CD4-positive, alpha-beta T cell (primary cell): ENCODE measurements at places on chromosomes 13 and 19. TPM values are rescaled to one million over a fixed set of nuclear protein-coding genes. Genes with fewer than 3 reads are reported as not detected.
A peak's percentile ranks its signal among the peaks of the same experiment; 100 is the strongest.

DNA sequence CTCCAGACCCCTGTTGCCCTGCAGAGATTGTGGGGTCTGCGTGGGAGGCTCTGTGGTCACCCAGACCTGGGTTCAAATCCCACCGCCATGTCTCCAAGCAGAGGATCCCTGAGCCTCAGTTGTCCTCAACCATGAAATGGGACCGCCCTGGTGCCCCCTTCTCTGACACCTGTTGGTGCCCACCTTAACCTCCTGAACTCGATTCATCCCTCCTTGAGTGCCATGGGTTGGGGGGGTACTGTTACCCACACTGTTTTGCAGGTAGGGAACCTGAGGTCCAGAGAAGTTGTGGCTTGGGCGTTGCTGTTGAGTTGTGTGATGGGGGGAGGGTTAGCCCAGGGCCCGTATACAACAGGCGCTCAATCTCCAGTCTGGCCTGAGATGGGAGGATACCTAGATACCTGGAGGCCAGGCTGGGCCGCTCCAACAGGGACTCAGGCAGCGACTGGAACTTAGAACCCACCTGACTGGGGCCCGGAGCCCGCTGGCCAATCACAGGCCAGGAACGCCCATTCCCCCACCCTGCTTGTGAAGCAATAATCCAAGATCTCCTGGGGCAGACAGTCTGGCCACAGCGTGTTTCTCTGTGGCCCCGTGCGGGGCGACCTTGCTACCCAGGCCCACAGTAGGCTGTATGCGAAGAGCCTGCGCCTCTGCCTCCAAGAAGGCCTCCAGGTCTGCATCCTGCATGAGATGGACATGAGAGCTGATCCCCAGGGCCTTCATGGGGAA is 2.8 kb downstream of the ARID3A start:
- H3K27me3 ChIP-seq = no peaks in the 10 kb centered on the region
- peaks cover 53% of the 10 kb centered on the region for H3K4me1 ChIP-seq
- H3K4me3 ChIP-seq = no peak overlapping the region
- H3K36me3 ChIP-seq = no peaks in the 10 kb centered on the region

GRCh38 chr19:48719263-48720171 is at the start of gene MAMSTR:
MAMSTR (minus strand) TSS chr19:48719725; CDS start chr19:48719031, 694 bp downstream.
- no peaks in the 10 kb centered on the region for H3K27me3 ChIP-seq
- DNase-seq = no peak
- peak within 1 kb of the TSS; percentile 84 for H3K4me3 ChIP-seq
- peaks cover 29% of the 10 kb centered on the region for H3K4me1 ChIP-seq
- no peaks in the 10 kb centered on the region for H3K36me3 ChIP-seq
- H3K27ac ChIP-seq = peak within 1 kb of the TSS; percentile 81

GRCh38 chr13:31032528-31033113 is 100.2 kb downstream of the TEX26 start:
- DNase-seq = no peak
- H3K27ac ChIP-seq = no peak overlapping the region
- no peak overlapping the region for H3K4me3 ChIP-seq
- H3K27me3 ChIP-seq = no peaks in the 10 kb centered on the region
- H3K36me3 ChIP-seq = no peaks in the 10 kb centered on the region
- no peaks in the 10 kb centered on the region for H3K4me1 ChIP-seq

- H3K36me3 ChIP-seq = peaks cover 2% of the 10 kb centered on the region
- no peak for DNase-seq
- no peak overlapping the region for H3K27ac ChIP-seq
These were observed 45.3 kb downstream of the NFIC start for GRCh38 chr19:3411636-3412035.

The ZNF221 gene
- 0.41 TPM for total RNA-seq

DNA sequence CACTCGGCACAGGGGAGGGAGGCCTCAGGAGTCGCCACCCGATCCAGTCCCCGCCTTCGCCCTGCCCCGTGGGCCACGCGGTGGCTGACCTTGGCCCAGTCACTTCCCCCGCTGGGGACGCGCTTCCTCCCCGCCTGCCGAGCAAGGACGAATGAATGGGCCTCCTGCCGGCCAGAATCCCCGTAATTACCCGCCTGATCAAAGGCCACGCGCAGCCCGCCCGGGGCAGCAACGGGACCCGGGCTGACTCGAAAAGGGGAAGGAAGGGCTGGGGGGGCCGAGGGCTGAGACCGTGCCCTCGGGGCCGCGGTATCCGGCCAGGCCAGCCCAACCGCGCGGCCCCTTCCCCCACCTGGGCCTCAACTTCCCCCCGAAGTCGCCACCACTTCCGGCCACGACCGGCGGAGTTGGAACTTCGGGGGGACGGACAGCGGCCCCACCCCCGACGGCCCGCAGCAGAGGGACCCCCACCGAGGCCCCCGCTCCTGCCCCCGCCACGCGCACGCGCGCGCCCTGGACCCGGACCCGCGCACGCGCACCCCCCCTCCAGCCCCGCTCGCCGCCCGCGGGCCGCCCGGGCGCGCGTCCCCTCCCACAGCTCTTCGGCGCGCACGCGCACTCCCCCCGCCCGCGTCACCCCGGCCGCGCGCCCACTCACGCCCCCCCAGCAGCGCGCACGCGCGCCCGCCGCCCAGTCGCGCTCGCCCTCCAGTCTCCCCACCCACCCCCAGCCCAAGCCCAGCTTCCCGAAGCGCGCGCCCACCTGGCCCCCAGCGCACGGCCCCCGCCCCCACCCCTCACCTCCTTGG is 520 bp downstream of the ZNF787 start:
- H3K27ac ChIP-seq = peak overlapping the region; percentile 92
- no peaks in the 10 kb centered on the region for H3K36me3 ChIP-seq
- DNase-seq = peak; percentile 75
- H3K27me3 ChIP-seq = no peaks in the 10 kb centered on the region
- H3K4me1 ChIP-seq = peaks cover 51% of the 10 kb centered on the region
- peak overlapping the region; percentile 73 for H3K4me3 ChIP-seq

GRCh38 chr13:65826657-65827056 is 1403.5 kb downstream of the PCDH9 start:
- H3K27ac ChIP-seq = no peak overlapping the region
- no peaks in the 10 kb centered on the region for H3K4me1 ChIP-seq
- no peaks in the 10 kb centered on the region for H3K27me3 ChIP-seq
- H3K36me3 ChIP-seq = no peaks in the 10 kb centered on the region

The TJP3 gene
- total RNA-seq = 8.2 TPM

- peaks cover 33% of the 10 kb centered on the region for H3K27me3 ChIP-seq
- no peak overlapping the region for H3K27ac ChIP-seq
- H3K4me1 ChIP-seq = no peaks in the 10 kb centered on the region
- H3K36me3 ChIP-seq = no peaks in the 10 kb centered on the region
These were observed 14.1 kb downstream of the SHANK1 start for GRCh38 chr19:50705422-50706019.

- H3K27me3 ChIP-seq = no peaks in the 10 kb centered on the region
- H3K36me3 ChIP-seq = no peaks in the 10 kb centered on the region
- no peak overlapping the region for H3K27ac ChIP-seq
- H3K4me3 ChIP-seq = no peak overlapping the region
- DNase-seq = no peak
- H3K4me1 ChIP-seq = no peaks in the 10 kb centered on the region
These were observed 324.9 kb upstream of the ZNF507 start for GRCh38 chr19:32020538-32020937.

The CCDC70 gene
- not detected for total RNA-seq

- no peaks in the 10 kb centered on the region for H3K27me3 ChIP-seq
- no peak overlapping the region for H3K27ac ChIP-seq
- DNase-seq = no peak
- no peak overlapping the region for H3K4me3 ChIP-seq
- no peaks in the 10 kb centered on the region for H3K4me1 ChIP-seq
These were observed 15.7 kb upstream of the FBXL3 start for GRCh38 chr13:77042566-77043177.

DNA sequence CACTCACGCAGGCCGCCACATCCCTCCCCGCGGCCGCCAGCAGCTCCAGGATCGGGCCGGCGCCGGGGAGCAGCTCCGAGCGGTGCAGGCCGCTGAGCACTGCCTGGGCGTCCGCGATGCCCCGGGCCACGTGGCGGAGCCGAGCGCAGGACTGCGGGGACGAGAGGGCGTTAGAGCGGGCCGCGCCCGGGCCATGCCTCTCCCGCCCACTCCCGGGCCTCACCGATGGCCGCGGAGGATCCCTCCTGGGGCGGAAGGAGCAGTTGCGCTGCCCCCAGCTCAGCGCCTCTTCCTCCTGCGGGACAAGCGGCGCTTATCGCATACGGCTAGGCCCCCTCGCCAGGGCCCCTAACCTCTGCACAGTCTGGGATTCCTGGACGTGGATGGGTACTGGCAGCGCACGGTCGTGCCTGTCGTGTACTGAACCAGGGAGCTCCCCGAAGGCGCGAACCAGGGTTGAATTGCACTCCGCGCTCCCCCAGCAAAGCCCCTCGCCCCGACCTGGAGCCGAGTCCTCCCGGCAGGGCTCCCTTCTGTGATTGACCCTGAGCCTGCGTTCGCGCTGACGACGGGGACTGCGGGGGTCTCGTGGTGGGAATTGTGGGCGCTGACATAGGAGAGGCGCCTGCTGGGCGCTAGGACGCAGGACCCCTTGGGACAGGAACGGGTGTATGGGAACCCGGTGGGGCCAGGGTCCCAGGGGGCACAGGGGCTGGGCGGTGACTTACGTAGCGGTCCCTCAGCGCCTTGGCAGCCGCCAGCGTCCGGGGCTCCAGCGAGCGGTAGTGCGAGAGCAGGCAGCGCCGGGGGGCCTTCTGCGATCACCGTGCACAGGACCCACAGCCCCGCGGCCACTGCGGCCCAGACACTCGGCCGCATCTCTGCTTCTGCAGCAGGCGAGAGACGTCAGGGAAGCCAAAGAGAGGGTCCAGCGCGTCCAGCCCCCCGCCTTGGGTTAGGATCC is 673 bp downstream of the IFNL4 start:
- peaks cover 11% of the 10 kb centered on the region for H3K27me3 ChIP-seq
- H3K36me3 ChIP-seq = no peaks in the 10 kb centered on the region
- peaks cover 10% of the 10 kb centered on the region for H3K4me1 ChIP-seq
- no peak for DNase-seq

DNA sequence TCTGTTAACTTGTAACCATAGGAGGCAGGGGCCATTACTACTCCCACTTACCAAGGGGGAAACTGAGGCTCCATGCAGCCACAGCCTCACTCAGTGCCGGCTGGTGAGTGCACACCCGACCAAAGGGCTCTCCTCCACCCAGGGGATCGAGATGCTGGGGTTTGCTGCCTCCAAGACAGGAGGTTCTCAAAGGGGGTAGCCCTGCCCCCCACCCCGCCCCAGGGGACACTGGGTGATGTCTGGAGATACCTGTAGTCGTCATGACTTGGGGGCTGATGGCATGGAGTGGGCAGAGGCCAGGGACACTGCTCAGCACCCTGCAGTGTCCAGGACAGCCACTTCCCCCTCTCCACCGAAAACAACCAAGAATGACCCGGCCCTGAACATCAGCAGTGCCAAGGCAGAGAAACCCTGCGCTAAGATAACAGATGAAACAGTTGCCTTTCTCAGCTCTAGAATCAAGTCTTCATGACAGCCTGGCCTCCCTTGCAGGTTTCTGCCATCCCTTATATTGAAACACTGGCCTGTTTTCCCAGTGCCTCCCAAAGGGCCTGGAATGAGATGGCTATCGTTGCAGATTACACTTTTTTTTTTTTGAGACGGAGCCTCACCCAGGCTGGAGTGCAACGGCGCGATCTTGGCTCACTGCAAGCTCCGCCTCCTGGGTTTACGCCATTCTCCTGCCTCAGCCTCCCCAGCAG is 3.3 kb downstream of the REEP6 start:
- H3K4me1 ChIP-seq = peaks cover 21% of the 10 kb centered on the region
- H3K27me3 ChIP-seq = no peaks in the 10 kb centered on the region
- no peak for DNase-seq
- no peak overlapping the region for H3K4me3 ChIP-seq

DNA sequence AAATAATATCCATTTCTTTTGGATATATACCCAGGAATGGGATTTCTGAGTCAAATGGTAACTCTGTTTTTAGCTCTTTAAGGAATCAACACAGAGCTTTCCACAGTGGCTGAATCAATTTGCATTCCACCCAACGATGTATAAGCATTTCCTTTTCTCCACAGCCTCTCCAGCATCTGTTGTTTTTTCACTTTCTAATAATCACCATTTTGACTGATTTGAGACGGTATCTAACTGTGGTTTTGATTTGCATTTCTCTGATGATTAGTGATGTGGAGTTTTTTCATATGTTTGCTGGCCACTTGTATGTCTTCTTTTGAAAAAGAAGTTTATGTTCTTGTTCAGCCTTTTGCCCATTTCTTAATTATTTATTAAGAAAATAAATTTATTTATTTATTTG is 352.2 kb upstream of the OBI1 start:
- H3K27ac ChIP-seq = no peak overlapping the region
- H3K36me3 ChIP-seq = no peaks in the 10 kb centered on the region
- H3K27me3 ChIP-seq = no peaks in the 10 kb centered on the region
- no peak for DNase-seq

- no peak overlapping the region for H3K4me3 ChIP-seq
- H3K36me3 ChIP-seq = no peaks in the 10 kb centered on the region
- DNase-seq = no peak
- H3K27ac ChIP-seq = no peak overlapping the region
These were observed 44.3 kb downstream of the NDFIP2 start for GRCh38 chr13:79525064-79525857.

The ATP4B gene
- total RNA-seq = not detected

GRCh38 chr13:102817907-102818306 is 19.0 kb downstream of the BIVM start:
- H3K27me3 ChIP-seq = no peaks in the 10 kb centered on the region
- no peak overlapping the region for H3K4me3 ChIP-seq
- no peak overlapping the region for H3K27ac ChIP-seq
- no peaks in the 10 kb centered on the region for H3K4me1 ChIP-seq

DNA sequence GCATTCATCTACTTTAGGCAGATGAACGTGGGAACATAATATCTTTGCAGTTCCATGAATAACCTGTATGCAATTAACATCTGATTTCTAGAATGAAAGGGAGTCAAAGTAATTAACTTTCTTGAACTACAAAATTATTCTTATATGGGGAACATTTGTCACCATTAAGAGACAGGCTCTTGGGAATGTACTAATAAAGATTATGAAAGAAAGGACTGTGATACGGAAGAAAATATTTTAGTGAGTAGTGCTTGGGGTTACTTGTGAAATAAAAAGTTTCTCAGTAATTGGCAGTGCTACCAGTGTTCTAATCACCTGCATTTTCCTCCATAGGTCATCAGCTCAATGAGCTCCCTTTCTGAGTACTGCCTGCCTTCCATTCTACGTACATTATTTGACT is 85.4 kb downstream of the FRY start:
- no peak overlapping the region for H3K27ac ChIP-seq
- H3K4me1 ChIP-seq = no peaks in the 10 kb centered on the region
- H3K4me3 ChIP-seq = no peak overlapping the region
- no peaks in the 10 kb centered on the region for H3K27me3 ChIP-seq

The ZFR2 gene
- 0.73 TPM for total RNA-seq

- H3K27ac ChIP-seq = no peak overlapping the region
- H3K4me3 ChIP-seq = no peak overlapping the region
- no peaks in the 10 kb centered on the region for H3K27me3 ChIP-seq
- no peaks in the 10 kb centered on the region for H3K4me1 ChIP-seq
- no peak for DNase-seq
- H3K36me3 ChIP-seq = no peaks in the 10 kb centered on the region
These were observed 2840.3 kb upstream of the PCDH20 start for GRCh38 chr13:64255988-64256387.

DNA sequence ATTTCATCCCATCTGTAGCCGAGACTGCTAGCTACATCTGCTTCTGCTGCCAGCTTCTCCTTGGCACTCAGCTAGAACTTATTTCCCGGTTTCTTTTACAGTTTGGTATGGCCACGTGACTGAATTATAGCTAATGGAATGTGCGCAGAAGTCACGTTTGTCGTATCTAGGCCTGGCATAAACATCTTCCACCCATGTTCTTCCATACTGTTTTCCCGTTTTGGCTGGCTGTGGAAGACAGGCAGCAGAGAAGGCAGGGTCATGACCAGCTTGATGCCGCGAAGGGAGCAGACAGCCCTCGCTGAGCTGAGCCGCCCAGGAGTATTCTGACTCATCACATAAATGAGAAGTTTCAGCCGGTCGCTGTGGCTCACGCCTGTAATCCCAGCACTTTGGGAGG is 186.7 kb downstream of the RFC3 start:
- H3K27ac ChIP-seq = no peak overlapping the region
- H3K4me3 ChIP-seq = no peak overlapping the region
- no peaks in the 10 kb centered on the region for H3K27me3 ChIP-seq
- no peaks in the 10 kb centered on the region for H3K4me1 ChIP-seq
- no peaks in the 10 kb centered on the region for H3K36me3 ChIP-seq
- DNase-seq = no peak
